ENCODE measurements at places on chromosomes 4 and X. TPM values are rescaled to one million over a fixed set of nuclear protein-coding genes. Genes with fewer than 3 reads are reported as not detected.

The UNC5C gene
- 43.8 TPM for polyA plus RNA-seq

The TIMP1 gene
- polyA plus RNA-seq, result 73.6 TPM

The ZDHHC15 gene
- 6.3 TPM for polyA plus RNA-seq

The RADX gene
- polyA plus RNA-seq, result 5.5 TPM

The CC2D2A gene
- polyA plus RNA-seq, result 51.4 TPM

The CYBB gene
- 11.1 TPM for polyA plus RNA-seq

The ADH1A gene
- polyA plus RNA-seq, result 0.42 TPM

The DCAF12L2 gene
- polyA plus RNA-seq, result 2.0 TPM

The MID1 gene
- 25.4 TPM for polyA plus RNA-seq

The ADGRG4 gene
- not detected for polyA plus RNA-seq

The IL2 gene
- polyA plus RNA-seq, result not detected

- DNase-seq, result no peak
Measured at GRCh38 chrX:106897259-106897658, 5.9 kb downstream of the RIPPLY1 start.

DNA sequence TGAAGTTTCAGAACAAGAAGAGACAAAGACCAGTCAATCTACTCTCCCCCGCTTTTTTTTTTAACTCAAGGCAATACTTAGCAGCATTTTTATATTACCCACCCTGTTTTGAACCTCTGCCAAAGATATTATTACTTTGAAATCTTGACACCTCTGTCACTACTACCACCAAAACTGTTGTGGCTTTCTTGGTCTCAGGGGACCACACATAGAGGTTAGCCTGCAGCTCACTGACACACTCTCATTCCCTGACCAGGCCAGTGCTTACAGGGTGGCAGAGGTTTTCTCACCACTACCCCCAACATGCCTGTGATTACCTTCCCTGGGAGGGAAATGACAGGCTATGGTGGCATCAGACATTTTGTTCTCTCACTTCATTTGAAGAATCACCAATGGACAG lies 137.4 kb upstream of the STIM2 start:
- DNase-seq, result no peak

GRCh38 chrX:33725535-33726210 lies 406.4 kb downstream of the FAM47A start:
- DNase-seq, result peak; percentile 32

GRCh38 chrX:143994206-143994605 lies 110.3 kb downstream of the UBE2NL start:
- no peak for DNase-seq

DNA sequence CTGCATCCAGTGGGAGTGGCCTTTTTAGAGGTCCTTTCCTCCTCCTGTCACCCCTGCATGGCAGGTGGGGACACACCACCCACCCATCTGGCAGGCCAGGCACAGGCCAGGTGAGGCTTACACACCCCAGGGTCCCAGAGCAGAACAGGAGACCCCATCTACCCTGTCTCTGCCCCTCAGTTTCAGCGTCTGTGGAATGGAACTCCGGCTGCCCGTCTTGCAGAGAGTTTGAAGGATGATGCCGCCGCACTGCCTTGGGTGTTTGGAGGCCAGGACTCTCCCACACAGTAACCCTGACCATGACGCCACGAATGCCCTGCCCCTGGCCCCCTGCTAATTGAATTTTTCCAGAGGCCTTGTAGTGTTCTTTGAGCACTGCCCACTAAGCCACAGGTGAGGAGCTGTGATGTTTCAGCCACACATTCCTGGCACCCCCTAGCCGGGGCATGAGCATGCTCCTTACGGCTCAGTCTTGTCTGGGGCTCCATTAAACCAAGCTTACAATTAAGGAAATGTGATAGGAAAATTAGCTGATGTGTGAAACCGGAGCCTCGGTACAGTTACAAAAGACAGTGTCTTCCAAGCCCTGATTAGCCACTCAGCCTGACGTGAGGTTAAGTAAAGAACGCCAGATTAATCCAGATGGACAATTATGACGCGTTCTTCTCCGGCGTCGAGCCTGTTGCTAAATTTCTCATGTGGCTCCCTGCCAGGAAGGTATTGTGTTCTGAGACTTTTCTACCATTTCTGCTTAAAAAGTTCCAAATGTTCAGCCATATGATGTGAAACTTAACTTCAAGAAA lies 39.3 kb downstream of the HMX1 start:
- no peak for DNase-seq

DNA sequence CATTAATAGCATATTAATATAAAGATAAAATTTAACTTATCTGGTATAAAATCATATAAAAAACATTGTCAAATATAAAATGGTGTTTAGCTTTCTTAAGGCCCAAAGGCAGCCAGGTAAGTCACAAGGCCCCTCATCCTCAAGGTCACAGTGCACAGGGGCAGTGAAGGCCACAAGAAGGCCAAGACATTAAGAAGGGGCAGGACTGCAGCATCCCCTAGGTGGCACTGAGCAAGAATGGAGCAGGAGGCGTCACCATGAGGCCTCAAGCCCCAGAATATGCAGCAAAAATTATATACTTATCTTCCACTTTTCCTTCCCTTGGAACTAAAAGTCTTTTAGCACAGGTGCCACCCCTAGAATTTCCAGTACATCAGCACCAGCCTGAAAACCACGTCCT lies 49.5 kb upstream of the MAGEA8 start:
- no peak for DNase-seq

DNA sequence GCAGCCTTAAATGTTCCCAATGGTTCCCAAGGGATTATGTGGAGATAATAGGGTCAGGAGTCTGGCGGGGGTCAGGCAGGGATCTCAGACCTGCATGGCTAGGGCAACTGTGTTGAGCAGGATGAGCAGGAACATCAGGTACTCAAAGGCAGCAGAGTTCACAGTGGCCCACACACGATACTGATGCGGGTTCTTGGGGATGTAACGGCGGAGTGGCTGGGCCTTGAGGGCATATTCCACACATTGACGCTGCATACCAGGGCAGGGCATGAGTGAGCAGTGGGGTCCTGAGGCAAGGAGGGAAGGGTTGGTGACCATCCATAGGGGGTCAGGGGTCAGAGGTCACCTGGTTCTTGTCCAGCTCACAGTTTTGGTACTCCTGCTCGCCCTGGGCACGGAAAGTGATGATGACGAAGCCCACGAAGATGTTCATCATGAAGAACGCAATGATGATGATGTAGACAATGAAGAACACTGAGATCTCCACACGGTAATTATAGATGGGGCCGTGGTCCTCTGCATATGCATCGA lies 15.1 kb upstream of the SYP start:
- DNase-seq, result no peak

DNA sequence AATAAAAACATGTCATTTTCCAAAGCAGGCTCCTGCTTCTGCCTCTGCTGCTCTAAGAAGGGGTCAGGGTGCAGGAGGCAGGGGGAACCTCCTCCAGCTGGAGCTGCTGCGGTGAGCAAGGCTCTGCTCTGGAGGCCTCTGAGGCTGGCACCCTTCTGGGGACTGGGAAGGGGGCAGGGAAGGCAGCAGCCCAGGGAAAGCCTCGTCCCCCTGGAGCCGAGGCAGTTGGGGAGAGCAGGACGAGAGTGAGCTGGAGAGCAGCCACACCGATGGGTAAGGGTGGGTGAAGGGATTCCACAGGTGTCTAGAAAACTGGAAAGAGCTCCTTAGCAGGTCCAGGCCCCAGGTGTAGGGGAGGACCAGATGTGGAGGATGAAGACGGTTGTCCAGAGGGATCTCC lies 2.0 kb upstream of the CTAG2 start:
- no peak for DNase-seq

DNA sequence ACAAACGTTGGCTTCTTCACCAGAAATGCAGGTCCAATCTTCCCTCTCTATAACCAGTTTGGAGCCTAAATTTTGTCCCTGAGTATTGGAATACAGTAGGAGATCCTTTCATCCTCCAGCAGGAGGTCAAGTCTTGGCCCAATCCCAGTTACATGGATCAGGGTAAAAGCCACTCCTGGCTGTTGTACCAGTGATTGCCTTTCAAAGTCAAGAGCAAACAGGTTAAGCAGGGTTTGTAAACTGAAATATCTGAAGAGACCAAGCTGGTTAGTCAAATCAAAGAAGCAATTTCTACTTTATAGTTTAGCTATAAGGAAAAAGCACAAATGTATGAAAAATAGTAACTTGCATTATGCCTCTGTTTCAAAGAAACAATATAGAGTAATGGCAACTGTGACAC lies 329.4 kb downstream of the NAF1 start:
- DNase-seq, result no peak

- DNase-seq, result no peak
Measured at GRCh38 chrX:148416931-148417330, 83.5 kb upstream of the AFF2 start.

DNA sequence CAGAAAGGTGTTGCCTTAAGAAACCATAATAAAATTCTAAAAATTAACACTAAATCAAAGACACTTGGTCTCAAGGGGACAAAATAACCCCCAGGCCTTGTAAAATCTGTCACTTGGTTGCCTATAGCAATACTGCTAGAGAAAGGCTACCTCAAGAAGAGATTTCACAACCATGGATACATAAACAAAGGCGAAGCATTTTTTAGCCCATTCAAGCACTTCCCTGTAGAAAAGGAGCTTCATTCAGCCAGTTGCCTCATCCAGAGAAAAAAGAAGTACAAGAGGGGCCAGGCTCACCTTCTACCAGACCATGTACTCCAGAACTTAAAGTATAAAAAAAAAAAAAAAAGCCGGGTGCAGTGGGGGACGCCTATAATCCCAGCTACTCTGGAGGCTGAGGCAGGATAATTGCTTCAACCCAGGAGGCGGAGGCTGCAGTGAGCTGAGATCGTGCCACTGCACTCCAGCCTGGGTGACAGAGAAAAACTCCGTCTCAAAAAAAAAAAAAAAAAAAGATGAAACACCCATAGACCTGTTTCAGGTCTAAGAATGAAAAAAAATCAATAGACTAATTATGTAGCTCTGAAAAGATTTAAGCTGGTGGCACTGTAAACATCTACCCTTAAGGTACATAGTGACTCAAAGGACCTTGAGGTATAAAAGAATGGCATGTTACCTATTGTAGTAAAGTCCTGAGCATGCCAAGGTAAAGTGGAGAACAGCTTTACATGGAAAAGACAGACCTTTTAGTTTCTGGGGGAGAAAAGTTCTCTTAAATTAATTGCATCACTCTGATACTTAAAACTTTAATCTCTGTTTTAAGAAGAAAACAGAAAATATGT lies 18.0 kb downstream of the RUFY3 start:
- DNase-seq, result no peak

DNA sequence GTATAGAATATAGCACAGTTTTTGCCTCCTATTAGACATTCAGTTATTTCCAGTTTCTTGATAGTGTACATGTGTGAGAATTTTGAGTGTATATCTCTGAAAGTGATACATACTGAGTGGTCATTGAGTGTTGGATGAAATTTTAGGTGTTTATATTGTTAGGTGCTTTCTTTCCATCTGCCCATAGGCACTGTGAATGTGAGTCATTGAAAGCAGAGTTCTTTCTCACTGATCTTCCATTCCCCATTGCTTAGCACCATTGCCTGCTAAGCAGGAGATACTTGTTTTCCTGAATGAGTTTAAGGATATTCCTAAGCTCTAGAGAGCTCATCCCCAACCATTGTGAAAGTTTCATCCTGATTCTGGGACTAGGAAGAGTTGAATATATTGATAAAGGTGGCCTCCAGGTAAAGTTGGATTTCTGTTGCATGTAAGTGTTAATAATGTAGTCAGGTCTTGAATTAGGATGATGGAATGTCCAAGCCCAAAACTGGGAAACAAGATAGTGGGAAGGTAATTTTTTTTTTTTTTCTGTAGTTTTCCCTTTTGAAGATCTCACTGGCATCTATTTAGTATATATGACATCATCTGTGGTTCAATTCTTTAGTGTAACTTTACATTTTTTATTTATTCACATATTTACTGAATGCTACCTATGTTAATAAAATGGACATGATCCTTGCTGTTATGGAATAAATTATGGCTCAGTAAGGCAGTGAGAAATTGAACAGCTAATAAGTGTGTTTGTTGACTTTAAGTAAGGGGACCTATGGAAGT lies 22.1 kb downstream of the UBE2K start:
- no peak for DNase-seq

DNA sequence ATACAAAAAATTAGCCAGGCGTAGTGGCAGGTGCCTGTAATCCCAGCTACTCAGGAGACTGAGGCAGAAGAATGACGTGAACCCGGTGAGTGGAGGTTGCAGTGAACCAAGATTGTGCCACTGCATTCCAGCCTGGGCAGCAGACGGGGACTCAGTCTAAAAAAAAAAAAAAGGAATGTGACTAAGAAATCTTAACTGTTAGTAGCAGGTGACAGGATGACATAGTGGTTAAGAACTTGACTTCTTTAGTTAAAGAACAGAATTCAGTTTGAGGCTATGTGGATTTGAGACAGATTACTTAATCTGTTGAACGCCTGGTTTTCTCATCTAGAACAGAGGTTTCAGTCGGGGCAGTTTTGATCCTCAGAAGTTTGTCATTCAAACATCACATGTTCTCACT lies 3.2 kb downstream of the TRMT44 start:
- DNase-seq, result no peak

GRCh38 chr4:177275999-177276398 lies 33.7 kb upstream of the NEIL3 start:
- DNase-seq, result no peak

DNA sequence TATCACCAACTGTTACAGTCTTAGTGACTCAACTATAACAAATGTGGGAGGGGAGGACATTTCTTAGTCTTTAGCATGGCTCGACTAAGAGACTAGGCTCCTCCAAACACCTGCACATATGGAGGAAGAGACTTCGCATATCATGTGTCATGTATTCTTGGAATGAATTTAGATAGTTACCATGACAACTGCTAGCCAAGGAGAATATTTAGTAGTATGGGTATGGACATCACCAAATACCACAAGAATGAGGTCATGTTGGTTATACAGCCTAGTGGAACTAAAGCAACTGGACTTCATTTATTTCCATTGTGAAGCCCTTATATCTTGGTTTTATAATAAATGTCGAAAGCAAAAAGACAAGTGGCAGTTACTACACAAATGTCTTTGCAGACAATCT lies 512.3 kb downstream of the CFAP47 start:
- DNase-seq, result no peak

- DNase-seq, result no peak
Measured at GRCh38 chr4:61299316-61299715, 99.2 kb downstream of the ADGRL3 start.

- DNase-seq, result no peak
Measured at GRCh38 chrX:132718431-132718958, 229.7 kb upstream of the MBNL3 start.

- DNase-seq, result no peak
Measured at GRCh38 chr4:107835406-107835805, 10.7 kb downstream of the SGMS2 start.
